ENCODE measurements at places on chromosomes 11 and 22.

DNA sequence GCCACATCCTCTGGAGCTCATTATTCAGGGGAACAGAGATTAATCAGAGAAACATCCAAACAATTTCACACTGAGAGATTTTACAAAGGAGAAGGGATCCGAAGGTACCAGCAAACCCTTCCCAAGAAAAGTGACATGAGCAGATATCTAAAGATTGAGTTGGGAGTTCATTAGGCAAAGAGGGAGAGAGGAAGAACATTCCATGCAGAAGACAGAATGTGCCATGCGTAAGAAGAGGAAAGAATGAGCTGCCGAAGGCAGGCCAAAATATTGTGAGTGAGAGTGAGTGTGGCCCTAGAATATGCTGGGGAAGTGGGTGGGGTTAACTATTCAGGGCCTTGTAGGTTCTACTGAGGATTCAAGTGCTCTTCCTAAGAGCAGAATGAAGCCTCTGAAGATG, 50.0 kb upstream of the LYVE1 start:
- no peaks in the 10 kb centered on the region for H3K36me3 ChIP-seq
- DNase-seq: no peak
- H3K4me1 ChIP-seq: no peaks in the 10 kb centered on the region
- no peak overlapping the region for H3K4me3 ChIP-seq
- peaks cover 3% of the 10 kb centered on the region for H3K27me3 ChIP-seq

GRCh38 chr11:15275141-15275540, 160.4 kb downstream of the INSC start:
- DNase-seq: no peak
- no peak overlapping the region for H3K4me3 ChIP-seq
- no peaks in the 10 kb centered on the region for H3K36me3 ChIP-seq
- peaks cover 39% of the 10 kb centered on the region for H3K27me3 ChIP-seq

DNA sequence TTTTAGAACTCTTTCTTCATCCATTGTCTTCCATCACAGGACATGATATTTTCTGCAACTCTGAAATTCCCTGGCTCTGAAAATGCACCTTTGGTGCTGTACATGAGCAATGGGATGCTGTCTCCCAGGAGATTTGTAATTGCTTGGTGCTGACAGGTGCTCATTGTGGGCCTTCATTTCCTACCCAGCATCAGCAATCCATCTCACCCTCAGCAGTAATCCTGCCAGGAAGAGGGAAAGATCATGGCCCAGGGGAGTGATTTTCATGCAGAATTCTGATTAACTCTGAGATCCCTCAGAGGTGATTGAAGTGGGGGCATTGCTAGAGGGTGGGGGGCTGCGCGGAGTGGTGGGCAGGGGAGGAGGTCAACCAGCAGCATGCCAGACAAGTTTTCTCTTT, 651.7 kb downstream of the NELL1 start:
- H3K36me3 ChIP-seq: no peaks in the 10 kb centered on the region
- H3K4me3 ChIP-seq: no peak overlapping the region
- no peak overlapping the region for H3K27ac ChIP-seq
- DNase-seq: no peak
- H3K27me3 ChIP-seq: no peaks in the 10 kb centered on the region
- no peaks in the 10 kb centered on the region for H3K4me1 ChIP-seq

DNA sequence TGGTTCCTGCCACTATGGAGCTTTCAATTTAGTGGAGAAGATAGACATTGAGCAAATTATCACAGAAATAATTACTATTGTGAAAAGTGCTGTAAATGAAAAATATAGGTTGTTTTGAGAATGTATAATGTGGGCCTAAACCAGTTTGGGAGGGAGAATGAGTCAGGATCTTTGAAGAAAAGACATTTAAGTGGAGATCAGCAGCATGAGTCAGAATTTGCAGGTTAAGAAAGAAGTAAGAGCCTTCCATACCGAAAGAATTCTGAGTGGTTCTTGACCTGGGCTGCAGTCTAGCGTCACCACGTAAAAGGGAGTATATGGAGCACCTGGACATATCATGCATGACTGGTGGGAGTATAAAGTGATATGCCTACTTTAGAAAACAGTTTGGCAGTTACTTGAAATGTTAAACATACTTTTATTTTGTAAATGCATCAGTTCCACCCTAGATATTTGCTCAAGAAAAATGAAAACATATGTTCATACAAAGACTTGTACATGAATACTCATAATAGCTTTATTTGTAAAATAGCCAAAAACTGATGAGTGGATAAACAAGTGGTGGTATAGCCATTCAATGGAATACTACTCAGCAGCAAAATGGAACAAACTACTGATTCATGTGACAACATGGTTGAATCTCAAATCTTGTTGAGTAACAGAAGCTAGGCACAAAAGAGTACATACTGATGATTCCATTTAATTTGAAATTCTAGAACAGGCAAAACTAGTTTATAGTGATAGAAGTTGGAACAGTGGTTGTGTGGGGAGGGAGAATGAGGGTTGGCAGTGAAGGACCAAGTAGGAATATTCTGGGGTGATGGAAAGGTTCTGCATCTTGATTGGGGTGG, 99.2 kb downstream of the STIM1 start:
- peak overlapping the region; percentile 60 for H3K27ac ChIP-seq
- H3K4me1 ChIP-seq: peaks cover 48% of the 10 kb centered on the region
- H3K36me3 ChIP-seq: no peaks in the 10 kb centered on the region
- H3K4me3 ChIP-seq: no peak overlapping the region
- no peak for DNase-seq

- no peaks in the 10 kb centered on the region for H3K4me1 ChIP-seq
- H3K4me3 ChIP-seq: no peak overlapping the region
- H3K27ac ChIP-seq: no peak overlapping the region
- no peaks in the 10 kb centered on the region for H3K36me3 ChIP-seq
Measured at GRCh38 chr11:119445850-119446249, 22.9 kb upstream of the THY1 start.

DNA sequence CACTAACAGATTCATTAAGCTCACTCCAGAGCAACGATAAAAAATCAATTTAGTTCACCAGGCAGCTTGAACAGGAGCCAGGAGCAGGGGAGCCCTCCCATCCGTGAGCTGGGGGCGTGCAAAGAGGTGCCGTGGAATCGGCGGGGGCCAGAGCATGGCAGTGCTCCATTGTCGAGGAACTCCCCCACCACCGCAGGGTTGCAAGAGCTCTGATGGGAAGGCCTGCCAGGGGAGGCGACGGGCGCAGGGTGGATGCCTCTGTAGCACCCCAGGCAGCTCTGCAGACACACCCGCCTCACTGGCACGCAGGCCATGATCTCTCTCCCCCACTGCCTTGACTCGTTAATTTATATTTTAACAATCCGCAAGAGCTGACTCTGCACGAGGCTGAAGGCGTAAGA, 433.2 kb downstream of the MIAT start:
- no peak overlapping the region for H3K27ac ChIP-seq
- H3K4me1 ChIP-seq: no peaks in the 10 kb centered on the region
- H3K27me3 ChIP-seq: no peaks in the 10 kb centered on the region
- no peak overlapping the region for H3K4me3 ChIP-seq
- no peak for DNase-seq

GRCh38 chr22:48711031-48711431, 1116.6 kb downstream of the BRD1 start:
- H3K4me3 ChIP-seq: no peak overlapping the region
- H3K4me1 ChIP-seq: no peaks in the 10 kb centered on the region
- no peak overlapping the region for H3K27ac ChIP-seq
- no peaks in the 10 kb centered on the region for H3K36me3 ChIP-seq
- H3K27me3 ChIP-seq: no peaks in the 10 kb centered on the region

DNA sequence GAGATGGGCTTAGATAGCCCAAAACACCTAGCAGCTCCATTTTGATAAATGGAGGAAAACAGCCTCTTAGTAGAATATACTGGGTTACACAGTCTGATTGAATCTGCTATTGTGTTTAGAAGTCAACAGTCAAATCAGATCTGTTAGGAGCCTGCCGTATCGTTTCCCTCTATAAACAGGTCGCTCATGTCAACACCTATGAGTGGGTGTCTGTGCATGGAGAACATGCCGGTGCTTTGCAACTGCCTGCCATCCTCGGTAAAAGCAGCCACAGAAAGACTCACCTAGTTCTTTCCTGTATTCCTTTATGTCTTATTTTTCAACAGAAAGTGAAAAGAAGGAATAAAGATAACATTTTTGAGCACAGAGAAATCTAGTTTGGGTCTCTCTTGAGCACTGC, 99.4 kb downstream of the ETS1 start:
- no peaks in the 10 kb centered on the region for H3K27me3 ChIP-seq
- no peak for DNase-seq

GRCh38 chr11:118438314-118438931, 2.1 kb downstream of the KMT2A start:
- peak overlapping the region; percentile 85 for H3K4me3 ChIP-seq
- no peaks in the 10 kb centered on the region for H3K27me3 ChIP-seq
- peaks cover 67% of the 10 kb centered on the region for H3K4me1 ChIP-seq
- H3K36me3 ChIP-seq: peaks cover 26% of the 10 kb centered on the region
- peak; percentile 81 for DNase-seq

DNA sequence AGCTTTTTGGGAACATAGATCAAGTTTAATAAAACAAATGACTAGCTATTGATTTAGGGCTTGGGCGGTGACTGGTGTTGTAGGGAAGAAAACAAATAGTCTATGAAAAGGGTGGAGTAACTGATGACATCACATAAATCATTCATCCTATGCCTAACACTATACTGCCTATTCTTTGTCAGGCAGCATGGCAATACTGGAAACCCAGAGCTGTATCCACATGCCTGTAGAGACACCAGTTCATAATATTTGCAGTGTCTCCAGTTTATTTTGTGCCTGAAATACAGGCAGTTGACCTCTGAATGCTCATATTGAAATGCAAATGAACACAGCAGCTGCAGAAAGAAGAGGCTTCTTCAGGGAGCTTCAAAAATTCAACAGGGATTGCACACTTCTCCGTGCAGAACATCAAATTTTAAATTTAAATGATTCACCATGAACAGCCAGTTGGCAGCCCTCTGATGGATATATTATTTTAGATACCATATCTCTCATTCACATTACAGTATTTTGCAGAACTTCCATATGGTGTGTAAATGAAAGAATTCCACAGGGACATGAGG, 283.1 kb upstream of the CTSC start:
- H3K27me3 ChIP-seq: no peaks in the 10 kb centered on the region
- no peak overlapping the region for H3K4me3 ChIP-seq
- no peak for DNase-seq
- no peaks in the 10 kb centered on the region for H3K36me3 ChIP-seq
- H3K27ac ChIP-seq: no peak overlapping the region

- H3K4me1 ChIP-seq: no peaks in the 10 kb centered on the region
- no peak for DNase-seq
- no peaks in the 10 kb centered on the region for H3K36me3 ChIP-seq
- peaks cover 3% of the 10 kb centered on the region for H3K27me3 ChIP-seq
- H3K4me3 ChIP-seq: no peak within 1 kb of the TSS
Measured at GRCh38 chr11:60951904-60952741, at the start of gene SLC15A3. SLC15A3 (minus strand) TSS chr11:60952176; CDS start chr11:60951551, 625 bp downstream.

- H3K27ac ChIP-seq: 0 out of 2 replicates have a peak overlapping the region, but pooled peaks have one; percentile 11
- H3K36me3 ChIP-seq: peaks cover 100% of the 10 kb centered on the region
- no peaks in the 10 kb centered on the region for H3K27me3 ChIP-seq
- no peak for DNase-seq
- 0 out of 2 replicates have a peak, but pooled peaks cover 15% of the 10 kb centered on the region for H3K4me1 ChIP-seq
Measured at GRCh38 chr22:23705358-23705757, 14.5 kb downstream of the RGL4 start.

DNA sequence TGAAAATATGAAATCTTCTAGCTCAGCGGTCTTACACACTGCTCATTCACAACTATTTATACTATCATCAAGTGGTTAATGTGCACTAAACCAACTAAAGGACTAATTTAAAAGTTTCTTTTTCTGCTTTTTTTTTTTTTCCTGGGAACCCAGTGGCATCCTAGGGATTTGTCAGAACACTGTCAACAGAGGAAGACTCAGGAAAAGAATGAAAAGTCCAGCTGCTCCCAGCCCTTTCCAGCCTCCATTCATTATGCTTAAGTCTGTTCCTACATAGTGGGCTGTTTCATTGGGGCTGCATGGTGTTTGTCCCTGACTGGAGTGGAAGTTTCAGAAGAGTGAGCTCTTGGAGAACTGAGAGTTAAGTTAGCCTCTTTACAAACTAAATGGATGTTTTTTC, 391.1 kb downstream of the AASDHPPT start:
- no peaks in the 10 kb centered on the region for H3K36me3 ChIP-seq
- no peaks in the 10 kb centered on the region for H3K27me3 ChIP-seq
- no peak overlapping the region for H3K27ac ChIP-seq
- DNase-seq: no peak
- no peaks in the 10 kb centered on the region for H3K4me1 ChIP-seq

- no peak overlapping the region for H3K4me3 ChIP-seq
- no peak for DNase-seq
- no peak overlapping the region for H3K27ac ChIP-seq
- H3K36me3 ChIP-seq: no peaks in the 10 kb centered on the region
Measured at GRCh38 chr22:33908171-33909074, 11.9 kb downstream of the LARGE1 start.

DNA sequence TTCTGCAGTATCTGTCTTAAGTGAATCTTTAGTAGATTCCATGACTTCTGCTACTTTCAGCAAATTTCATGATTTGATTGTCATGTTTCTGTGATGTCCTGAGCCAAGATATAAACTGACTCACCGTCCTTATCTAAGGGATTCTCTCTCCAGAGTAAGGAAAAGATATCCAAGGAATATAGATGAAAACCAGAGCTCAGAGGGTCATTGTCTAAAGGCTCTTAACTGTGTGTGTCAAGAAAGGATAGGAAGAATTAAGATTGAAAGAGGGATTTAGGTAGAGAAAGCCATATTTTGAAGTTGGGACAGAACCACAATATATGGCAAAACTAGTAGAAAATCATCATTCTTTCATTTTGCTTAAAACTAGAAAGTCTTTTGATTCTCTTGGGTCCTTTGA, 50.7 kb downstream of the PPME1 start:
- H3K4me1 ChIP-seq: no peaks in the 10 kb centered on the region
- no peaks in the 10 kb centered on the region for H3K27me3 ChIP-seq
- no peak for DNase-seq
- H3K36me3 ChIP-seq: peaks cover 11% of the 10 kb centered on the region
- H3K27ac ChIP-seq: no peak overlapping the region

- no peak for DNase-seq
- no peak overlapping the region for H3K4me3 ChIP-seq
- peaks cover 2% of the 10 kb centered on the region for H3K4me1 ChIP-seq
Measured at GRCh38 chr22:29892315-29893156, 9.6 kb downstream of the MTMR3 start.

- H3K4me1 ChIP-seq: no peaks in the 10 kb centered on the region
- H3K27me3 ChIP-seq: peaks cover 7% of the 10 kb centered on the region
- H3K4me3 ChIP-seq: no peak overlapping the region
- H3K27ac ChIP-seq: no peak overlapping the region
- no peaks in the 10 kb centered on the region for H3K36me3 ChIP-seq
Measured at GRCh38 chr22:43319661-43320486, 23.3 kb downstream of the SCUBE1 start.

- H3K27me3 ChIP-seq: no peaks in the 10 kb centered on the region
- no peak for DNase-seq
- no peaks in the 10 kb centered on the region for H3K36me3 ChIP-seq
- no peaks in the 10 kb centered on the region for H3K4me1 ChIP-seq
- no peak overlapping the region for H3K4me3 ChIP-seq
Measured at GRCh38 chr22:44782363-44782963, 30.1 kb downstream of the ARHGAP8 start.

DNA sequence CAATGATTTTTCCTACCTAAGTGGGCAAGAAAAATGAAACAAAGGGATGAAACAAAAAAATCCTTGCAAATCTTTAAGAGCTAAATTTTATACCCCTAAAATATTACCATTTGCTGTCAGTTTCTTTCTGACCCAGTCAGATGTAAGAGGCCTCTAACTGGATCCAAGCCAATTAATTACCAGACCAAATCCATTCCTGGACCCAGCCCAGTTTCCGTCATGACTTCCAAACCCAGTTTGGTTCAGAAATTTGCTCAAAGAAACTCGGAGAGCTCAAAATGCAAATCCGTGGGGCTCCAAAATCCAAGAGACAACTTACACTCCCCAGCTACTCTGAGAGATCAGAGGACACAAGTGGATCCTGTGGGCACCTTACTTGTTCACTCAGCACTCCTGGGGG, 46.8 kb downstream of the TRIM44 start:
- no peaks in the 10 kb centered on the region for H3K4me1 ChIP-seq
- no peaks in the 10 kb centered on the region for H3K27me3 ChIP-seq
- H3K4me3 ChIP-seq: no peak overlapping the region

Data from DND-41 (cell line).